ENCODE measurements at places on chromosomes 4 and X.

DNA sequence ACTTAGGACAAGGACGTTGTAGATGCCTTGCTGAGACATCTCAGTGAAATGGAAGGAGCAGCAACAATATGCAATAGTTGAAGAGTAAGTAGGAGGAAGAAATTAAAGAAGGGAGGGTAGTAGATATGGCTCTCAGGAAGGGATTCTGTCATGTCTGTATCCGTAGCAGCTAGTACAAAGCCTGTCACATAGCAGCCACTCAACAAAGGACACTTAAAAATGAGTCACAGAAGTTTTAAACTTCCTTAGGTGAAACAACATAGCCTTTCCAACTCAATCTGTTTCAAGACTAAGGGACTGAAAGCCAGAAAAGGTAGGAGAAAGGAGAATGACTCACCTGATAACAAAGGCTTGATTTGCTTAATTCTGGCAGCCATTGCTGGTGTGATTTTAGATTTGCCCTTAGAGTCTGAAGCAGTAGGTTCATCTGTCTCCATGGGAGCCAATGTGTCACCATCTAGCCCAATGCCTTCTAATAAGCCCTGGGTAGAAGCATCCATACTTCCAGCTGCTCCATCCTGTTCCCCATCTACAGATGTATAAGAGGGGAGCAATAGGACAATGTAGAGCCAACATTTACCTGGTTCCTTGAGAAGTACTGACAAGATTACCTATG lies 86.6 kb downstream of the HUWE1 start:
- DNase-seq: no peak

DNA sequence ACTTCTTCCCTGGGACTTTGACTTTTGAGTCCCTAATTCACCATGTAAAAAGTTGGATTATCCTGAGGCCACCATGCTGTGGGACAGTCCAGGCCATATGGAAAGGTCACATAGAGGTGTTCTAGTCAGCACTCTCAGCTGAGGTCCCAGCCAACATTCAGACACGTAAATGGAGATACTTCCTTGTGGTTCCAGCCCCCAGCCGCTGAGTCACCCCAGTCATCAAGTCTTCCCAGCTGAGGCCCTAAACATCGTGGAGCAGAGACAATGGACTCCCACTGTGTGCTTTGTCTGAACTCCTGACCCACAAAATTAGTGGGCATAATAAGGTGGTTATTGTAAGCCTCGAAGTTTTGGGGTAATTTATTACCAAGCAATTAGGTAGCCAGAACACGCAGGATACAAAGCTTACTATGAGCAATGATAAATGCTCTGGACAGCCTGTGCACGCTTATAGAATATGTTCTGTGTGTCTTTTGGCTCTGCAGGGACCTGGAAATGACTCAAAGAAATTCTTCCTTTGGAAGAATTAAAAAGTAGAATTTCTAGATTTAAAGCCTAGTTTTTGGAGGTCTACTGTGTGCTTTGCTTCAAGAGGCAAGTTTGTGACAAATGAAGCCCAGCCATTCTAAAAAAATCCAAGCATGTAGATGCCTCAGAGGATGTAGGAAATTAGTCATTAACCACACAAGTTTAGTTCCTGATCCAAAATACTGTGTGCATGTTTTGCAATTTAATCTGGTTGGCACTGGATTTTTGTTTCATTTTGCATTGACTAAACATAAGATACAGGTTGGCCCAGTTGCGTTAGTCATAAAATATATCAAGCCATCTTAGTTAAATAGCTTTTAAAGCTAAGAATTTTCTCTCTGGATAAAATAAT lies 33.2 kb upstream of the SLC9A7 start:
- DNase-seq: no peak

GRCh38 chrX:37802028-37802427 lies 22.2 kb downstream of the CYBB start:
- no peak for DNase-seq

DNA sequence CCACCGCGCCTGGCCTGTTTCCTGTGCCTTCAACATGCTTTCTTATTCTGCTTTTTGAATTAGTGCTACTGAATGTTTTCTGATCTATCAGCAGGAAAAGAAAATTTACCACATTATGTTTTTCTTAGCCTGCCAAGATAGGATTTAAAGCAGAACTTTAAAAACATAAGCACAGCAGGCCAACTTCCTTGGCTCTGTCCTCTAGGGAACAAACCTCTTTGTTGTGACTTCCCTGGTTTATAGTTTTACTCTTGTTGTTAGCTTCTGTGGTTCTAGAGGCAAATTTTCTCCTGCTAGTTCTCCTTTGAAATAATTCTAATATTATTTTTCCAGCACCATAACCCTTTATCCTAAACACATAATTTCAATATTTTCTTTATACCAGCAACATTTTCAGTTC lies 605.1 kb downstream of the ADGRL3 start:
- DNase-seq: no peak

DNA sequence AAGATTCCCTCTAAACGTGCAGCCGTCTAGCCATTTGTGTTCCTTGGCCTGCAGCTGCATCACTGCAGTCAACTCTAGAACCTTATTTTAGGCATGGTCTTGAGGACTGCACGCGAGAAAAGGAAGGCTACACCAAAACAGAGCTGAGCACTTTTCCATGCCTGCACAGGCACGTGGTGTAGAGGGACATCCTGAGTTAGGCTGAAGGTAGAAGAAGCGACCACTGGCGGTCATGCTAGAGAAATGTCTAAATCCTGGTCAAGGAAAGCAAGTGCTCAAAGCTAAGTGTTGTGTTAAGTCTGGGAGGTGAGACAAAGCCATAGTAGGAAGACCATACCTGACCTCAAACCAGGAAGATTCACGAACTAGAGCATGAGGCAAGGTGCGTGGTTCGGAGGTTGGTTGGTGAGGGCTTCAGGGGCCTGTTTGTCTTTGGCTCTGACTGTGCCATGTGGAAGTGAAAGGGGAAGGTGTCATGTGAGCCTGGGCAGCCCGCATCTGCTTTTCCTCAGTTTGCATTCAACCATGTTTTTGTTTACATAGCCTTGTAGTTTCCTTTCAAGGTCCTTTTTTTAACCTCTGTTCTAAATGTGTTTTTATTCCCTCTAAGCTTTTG lies 203.8 kb downstream of the AASDH start:
- DNase-seq: no peak

DNA sequence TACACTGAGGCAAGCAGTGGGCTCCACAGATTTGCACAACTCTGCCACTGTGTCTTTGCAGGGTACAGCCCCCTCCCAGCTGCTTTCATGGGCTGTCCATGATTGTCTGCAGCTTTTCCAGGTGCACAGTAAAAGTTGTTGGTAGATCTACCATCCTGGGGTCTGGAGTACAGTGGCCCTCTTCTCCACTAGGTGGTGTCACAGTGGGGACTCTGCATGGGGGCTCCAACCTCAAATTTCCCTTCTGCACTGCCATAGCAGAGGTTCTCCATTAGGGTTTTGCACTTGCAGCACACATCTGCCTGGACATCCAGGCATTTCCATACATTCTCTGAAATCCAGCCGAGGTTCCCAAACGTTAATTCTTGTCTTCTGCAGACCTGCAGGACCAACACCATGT lies 1002.3 kb downstream of the FAM133A start:
- no peak for DNase-seq

DNA sequence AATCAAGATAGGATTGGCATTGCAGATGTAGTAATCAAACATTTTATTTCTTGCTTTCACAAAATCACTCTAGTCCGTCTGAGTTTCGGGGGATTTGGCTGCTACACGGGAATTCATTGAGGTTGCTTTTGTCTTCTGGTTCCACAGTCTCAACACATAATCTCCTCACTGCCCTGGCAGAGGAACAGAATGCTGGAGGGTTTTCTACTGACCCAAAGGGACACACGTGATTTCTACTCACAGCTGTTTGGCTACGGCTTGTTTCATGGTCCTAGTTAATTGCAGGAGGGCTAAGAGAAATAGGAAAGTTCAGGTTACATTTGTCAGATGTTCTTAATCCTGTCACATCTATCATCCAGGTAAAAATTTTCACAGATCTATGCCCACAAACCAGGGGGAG lies 1811.6 kb downstream of the ARAP2 start:
- no peak for DNase-seq

DNA sequence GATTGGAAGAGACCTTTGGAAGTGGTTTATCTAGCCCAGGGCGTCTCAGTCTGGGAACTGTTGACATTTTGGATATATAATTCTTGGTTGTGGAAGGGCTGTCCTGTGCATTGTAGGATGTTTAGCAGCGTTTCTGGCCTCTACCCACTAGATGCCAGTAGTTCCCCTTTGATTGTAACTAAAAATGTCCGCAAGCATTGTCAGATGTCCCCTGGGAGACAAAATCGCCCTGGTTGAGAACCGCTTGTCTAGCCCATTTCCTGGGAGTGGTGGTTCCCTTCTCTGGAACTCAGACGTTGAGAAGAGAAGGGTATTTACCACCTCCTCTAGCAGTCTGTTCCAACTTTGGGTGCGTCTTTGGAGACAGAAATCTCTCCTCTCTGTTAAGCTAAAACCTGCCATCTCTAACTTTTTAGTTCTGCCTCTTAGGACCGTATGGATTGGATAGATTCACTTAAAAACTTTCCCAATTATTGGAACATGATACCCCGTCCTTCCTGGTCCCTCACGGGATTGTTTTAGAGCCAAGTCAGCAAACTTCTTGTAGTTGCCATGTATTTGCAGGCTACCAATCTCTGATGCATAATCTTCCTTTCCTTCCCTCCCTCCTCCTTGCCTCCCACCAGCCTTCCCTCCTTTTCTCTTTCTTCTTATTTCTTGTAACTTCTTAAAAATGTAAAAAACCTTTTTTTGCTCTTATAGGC lies 13.9 kb downstream of the TMEM165 start:
- no peak for DNase-seq

DNA sequence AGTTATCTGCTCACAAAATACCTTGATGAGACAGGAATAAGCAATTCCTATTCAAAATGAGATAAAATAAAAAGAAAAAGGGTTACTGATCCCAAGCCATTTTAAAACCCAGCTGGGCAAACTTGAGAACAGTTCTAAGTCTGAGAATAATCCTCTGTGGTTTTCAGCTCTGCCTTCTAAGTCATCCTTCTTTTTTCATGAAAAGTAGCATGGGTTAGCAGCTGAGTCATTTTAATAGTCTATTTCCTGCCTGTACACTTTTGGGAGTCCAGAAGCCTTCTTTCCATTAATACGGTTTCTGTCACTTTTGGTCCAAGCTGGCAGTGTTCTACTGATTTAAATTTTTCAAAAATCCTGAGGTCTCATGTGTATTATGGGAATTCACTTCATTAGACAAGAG lies 374.3 kb downstream of the IQCM start:
- no peak for DNase-seq

GRCh38 chrX:129823522-129823921 lies 20.2 kb downstream of the ZDHHC9 start:
- DNase-seq: no peak
